Heart right ventricle (tissue), 16 donors: ENCODE measurements at places on chromosomes 13 and 19. TPM values are rescaled to one million over a fixed set of nuclear protein-coding genes. Genes with fewer than 3 reads are reported as not detected.
A peak's percentile ranks its signal among the peaks of the same experiment; 100 is the strongest.

BRD4 gene
- 53.7 TPM for total RNA-seq

GRCh38 chr13:60757501-60758215 lies 360.6 kb downstream of the TDRD3 start:
- H3K4me1 ChIP-seq: no peaks in the 10 kb centered on the region
- DNase-seq: no peak
- H3K4me3 ChIP-seq: no peak overlapping the region
- no peaks in the 10 kb centered on the region for H3K27me3 ChIP-seq
- H3K36me3 ChIP-seq: no peaks in the 10 kb centered on the region
- no peak overlapping the region for H3K27ac ChIP-seq

- no peaks in the 10 kb centered on the region for H3K36me3 ChIP-seq
- no peak overlapping the region for H3K4me3 ChIP-seq
- no peaks in the 10 kb centered on the region for H3K27me3 ChIP-seq
- DNase-seq: no peak
Observed at GRCh38 chr19:13382633-13382938, 123.7 kb downstream of the CACNA1A start.

- H3K27me3 ChIP-seq: no peaks in the 10 kb centered on the region
- DNase-seq: no peak
- no peak overlapping the region for H3K27ac ChIP-seq
- H3K36me3 ChIP-seq: no peaks in the 10 kb centered on the region
Observed at GRCh38 chr13:29855009-29855408, 4.6 kb upstream of the UBL3 start.

DNA sequence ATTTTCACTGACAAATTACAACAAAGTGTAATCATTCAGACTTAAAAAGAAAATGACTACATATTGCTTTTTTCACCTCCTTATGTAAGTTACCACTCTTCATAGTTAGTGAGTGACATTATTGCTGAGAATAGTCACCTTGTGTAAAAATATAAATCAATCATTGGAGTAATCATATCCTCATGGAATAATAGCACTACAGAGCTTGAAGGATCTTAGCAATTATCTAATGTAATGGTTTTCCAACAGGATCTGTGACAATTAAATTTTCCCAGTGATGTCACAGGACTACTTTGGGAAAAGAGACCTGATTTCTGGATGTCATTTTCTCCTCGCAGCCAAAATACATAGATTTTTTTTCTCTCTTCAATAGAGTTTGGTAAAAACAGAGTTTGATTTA lies 833.0 kb upstream of the PCDH9 start:
- no peaks in the 10 kb centered on the region for H3K27me3 ChIP-seq
- no peak overlapping the region for H3K4me3 ChIP-seq
- no peaks in the 10 kb centered on the region for H3K4me1 ChIP-seq
- no peak overlapping the region for H3K27ac ChIP-seq
- DNase-seq: no peak
- no peaks in the 10 kb centered on the region for H3K36me3 ChIP-seq

DNA sequence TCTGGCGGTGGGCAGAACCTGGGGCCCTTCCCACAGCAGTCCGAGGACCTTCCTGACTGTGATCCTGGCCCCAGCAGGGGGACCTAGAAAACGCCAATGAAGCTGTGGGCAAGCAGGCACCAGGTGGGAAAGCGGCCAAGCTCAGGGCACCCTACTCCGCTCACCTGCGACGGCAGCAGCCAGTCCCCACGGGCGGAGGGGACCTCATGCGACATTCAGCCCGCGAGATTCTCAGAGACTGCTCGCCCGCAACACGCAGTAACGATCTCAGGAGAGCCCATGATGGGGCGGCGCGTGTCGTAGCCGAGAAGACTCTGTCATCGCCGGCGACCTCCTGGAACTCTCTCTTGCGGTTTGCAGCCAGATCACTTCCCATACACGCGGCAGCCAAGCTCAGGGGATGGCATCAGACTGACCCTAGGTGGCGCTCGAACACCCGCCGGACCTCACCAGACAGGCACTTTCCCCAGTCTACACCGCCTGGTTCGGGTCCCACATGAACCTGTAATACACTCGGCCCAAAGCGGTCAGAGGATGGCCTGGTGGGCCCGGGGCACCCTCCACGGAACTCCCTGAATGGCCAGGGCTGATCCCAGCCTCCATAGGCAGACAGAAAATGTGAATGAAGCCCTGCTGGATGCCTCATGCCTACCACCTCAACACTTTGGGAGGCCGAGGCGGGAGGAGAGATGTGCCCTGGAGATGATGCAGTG lies 26.5 kb downstream of the MAN2B1 start:
- no peaks in the 10 kb centered on the region for H3K36me3 ChIP-seq
- H3K27me3 ChIP-seq: no peaks in the 10 kb centered on the region
- peak; percentile 81 for DNase-seq
- H3K4me1 ChIP-seq: peaks cover 10% of the 10 kb centered on the region
- peak overlapping the region; percentile 35 for H3K4me3 ChIP-seq

DNA sequence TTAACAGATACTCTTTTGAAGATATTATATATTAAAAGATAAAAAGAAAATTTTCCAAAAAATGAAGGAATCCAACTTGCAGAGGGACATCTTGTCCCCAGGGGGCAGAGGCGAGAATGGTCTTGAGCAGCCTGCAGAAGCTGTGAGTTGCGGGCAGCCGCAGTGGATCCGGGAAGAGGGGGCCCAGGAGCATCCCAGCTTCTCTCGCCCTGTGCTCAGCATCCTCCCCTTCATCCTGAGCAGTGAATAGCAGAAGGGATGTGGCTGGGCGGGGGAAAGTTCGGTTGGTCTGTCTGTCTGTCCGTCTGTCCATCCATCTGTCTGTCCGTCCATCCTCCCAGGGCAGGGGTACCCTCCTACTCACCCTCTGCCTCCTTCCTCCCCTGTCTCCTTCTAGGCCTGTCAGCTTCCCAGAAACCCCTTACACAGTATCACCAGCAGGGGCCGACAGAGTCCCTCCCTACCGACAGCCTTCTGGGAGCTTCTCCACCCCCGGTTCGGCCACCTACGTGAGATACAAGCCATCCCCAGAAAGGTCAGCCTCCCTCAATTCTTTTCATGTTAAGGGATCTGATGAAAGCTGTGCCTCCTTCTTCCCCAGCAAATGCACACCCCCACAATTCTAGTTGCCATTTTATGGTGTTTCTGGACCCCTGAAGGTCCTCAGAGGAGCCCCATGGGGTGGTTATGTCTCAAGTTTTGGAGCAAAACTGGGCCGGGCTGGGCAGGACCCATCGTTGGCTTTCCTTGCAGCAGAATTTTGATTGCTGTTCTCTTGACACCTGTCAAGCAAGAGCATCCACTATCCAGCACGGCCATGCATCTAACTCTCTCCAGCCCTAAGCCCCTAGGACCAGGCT lies 81.6 kb downstream of the DPF1 start:
- peaks cover 15% of the 10 kb centered on the region for H3K36me3 ChIP-seq
- H3K4me1 ChIP-seq: no peaks in the 10 kb centered on the region
- H3K27me3 ChIP-seq: no peaks in the 10 kb centered on the region
- no peak overlapping the region for H3K4me3 ChIP-seq
- DNase-seq: peak; percentile 64
